ENCODE measurements at places on chromosomes 13 and 19. TPM values are rescaled to one million over a fixed set of nuclear protein-coding genes. Genes with fewer than 3 reads are reported as not detected.

DNA sequence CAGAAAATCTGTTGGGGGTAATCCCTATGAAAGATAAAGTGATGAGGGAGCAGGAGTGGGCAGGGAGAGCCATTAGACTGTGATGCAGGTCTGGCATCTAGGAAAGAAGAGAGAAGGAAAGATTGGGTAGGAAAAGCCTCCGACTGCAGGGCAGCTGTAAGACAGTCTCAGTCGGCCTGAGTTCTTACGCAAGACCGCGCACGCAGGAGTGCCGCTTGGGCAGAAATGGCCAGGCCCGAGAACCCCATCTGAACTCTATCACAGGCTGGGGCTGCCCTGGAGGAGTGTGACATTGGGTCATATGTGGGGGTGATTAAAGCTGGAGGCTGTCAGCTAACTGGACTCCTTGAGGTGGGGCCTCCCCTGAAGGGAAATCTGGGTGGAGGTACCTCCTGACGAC, 13.9 kb upstream of the FBXL3 start:
- DNase-seq, result no peak

- no peak for DNase-seq
Observed at GRCh38 chr19:54145541-54146158, 8.1 kb downstream of the CNOT3 start.

CASP14 gene
- not detected for total RNA-seq

GRCh38 chr19:48244281-48244680, 11.4 kb downstream of the CARD8 start:
- DNase-seq, result no peak

DNA sequence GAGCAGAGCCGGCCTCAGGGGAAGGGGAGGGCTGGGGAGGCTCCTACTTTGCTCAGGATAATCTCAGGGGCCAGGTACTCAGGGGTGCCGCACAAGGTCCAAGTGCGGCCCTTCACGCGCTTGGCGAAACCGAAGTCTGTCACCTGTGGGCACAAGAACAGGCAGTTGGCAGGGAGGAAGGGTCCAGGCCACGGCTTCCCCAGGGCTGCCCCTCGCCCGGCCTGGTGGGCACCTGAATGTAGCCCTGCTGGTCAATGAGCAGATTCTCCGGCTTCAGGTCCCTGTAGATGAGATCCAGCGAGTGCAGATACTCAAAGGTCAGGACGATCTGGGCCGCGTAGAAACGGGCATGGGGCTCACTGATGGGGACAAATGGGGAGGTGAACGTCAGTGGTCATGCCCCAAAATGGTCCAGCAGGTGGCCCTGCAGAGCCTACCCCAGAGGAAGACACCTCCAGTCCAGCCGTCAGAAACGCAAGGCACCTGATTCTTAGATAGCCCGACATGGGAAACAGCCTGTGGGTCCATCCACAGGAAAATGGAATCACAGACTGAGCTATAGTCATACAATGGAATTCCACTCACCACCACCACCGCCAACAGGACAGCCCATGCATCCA, 7.1 kb upstream of the SAMD1 start:
- DNase-seq, result no peak

DNA sequence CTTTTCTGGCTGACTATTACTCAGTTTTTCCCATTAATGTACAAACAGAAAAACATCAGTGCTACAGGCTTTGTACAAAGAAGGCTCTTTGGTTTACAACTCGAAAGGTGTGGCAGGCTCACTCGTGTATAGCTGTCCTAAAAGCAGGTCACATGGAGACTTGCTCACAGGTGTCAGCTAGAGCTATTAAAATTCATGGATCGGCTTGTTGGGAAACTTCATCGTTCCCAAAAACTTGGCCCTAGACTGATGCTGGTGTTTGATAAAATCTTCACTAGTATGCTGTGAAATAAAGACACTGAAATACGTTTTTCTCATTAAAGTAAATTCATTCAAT, 64.9 kb downstream of the MBNL2 start:
- DNase-seq, result no peak

GRCh38 chr13:36385489-36385888, 39.3 kb upstream of the SPART start:
- no peak for DNase-seq

GRCh38 chr19:13505761-13506470, 363 bp downstream of the CACNA1A start:
- DNase-seq, result no peak

PROZ gene
- total RNA-seq, result not detected

DNA sequence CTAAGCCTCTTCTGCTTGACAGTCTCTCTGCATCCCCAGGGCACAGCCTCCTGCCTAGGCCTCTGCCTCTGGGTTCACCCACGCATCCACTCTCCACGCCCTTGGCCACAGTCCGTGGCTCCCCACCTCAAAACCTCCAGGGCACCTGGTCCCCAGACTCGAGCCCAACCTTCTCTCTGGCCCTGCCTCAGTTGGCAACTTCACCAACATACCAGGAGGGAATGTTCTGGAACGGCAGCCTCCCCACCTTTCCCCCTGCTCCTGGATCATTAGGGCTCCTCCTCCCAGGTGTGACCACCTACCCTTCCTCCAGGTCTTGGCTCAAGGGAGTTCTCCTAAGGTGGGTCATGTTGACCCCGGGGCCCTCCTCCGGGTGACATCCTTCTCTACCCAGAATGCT, 69.1 kb downstream of the SOX1 start:
- DNase-seq, result no peak

DNA sequence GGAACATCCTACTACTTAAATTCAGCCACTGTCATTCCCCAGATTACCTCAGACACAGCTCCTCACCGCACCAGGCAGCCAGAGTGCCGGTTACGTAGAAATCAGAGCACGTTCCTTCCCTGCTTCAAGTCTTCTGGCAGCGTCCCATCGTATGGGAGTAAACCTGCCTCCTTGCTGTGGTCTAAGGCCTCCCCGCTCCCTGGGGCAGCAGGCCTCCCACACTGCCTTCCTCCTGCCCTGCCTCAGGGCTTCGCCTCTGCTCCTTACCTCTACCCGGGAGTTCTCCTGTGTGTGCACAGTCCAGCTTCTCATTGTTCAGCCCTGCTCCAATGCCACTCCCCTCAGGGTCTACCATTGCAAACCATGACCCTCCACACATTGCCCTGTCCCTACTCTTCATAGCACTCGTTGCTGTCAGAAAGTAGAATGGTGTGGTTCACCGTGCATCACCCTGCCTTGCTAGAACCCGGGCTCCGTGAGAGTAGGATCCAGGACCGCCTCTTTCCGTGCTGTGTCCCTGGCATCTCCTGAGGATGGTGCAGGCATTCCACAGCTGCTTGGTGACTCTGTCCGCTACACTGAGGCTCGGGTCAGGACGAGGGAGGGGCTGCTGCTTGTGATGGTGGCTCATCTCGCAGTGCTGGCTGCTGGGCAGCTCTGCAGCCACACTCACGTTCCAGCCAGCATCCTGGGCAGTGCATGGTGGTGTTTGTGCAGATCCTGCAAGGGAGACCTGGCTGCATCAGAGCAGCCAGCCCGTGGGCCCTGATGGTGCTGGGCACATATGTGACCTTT, 6.9 kb downstream of the POP4 start:
- no peak for DNase-seq

DNA sequence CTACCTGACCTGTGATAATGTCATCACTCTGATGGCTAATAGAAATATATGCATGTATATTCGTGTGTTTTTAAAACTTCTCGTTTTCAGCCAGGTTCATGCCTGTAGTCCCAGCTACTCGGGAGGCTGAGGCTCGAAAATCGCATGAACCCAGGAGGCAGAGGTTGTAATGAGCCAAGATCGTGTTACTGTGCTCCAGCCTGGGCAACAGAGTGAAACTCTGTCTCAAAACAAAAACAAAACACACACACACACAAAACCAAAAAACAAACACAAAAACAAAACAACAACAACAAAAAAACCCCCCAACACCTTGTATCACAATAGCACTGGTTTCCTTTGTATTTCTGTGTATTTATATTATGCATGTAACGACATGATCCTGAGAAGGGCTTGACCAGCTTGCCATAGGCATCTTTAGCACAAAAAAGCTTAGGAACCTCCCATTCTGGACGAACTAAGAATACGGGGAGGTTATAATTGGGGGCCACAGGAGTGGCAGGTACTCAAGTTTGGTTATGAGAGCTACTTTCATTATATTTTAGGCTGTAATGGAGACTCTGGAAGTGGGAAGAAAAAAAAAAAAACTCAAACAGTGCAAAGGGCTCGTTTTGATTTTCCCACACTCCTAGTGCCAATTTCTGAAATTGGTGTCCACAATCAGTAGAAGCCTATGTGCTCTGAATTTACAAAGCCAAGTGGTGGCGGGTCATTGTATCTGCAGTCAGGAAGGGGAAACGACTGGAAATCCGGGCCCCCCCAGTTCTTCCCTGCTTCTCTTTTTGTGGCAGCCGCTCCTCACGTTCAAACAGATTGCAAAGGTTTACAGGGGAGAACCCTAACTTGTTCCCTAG, 1.2 kb upstream of the ACP7 start:
- no peak for DNase-seq

DNA sequence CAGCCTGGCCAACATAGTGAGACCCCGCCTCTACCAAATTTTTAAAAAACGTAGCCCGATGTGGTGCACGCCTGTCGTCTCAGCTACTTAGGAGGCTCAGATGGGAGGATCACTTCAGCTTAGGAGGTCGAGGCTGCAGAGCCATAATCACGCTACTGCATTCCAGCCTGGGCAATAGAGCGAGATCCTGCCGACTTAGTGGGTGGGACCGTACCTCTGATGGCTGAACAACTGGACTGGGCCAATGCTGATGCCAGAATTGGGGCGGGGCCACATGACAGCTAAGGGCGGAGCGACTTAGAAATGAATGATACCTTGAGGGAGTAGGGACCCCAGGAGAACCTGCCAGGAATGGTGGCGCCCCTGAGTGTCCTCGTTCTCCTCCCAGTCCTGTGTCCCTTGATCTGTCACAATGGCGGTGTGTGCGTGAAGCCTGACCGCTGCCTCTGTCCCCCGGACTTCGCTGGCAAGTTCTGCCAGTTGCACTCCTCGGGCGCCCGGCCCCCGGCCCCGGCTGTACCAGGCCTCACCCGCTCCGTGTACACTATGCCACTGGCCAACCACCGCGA, 3.6 kb downstream of the LTBP4 start:
- DNase-seq, result peak; percentile 71

LHB gene
- not detected for total RNA-seq

- DNase-seq, result no peak
Observed at GRCh38 chr19:3467437-3468198, 12.7 kb downstream of the SMIM24 start.

UPK1A gene
- 0.20 TPM for total RNA-seq

- DNase-seq, result no peak
Observed at GRCh38 chr13:80716610-80717081, 375.7 kb upstream of the SPRY2 start.

DNA sequence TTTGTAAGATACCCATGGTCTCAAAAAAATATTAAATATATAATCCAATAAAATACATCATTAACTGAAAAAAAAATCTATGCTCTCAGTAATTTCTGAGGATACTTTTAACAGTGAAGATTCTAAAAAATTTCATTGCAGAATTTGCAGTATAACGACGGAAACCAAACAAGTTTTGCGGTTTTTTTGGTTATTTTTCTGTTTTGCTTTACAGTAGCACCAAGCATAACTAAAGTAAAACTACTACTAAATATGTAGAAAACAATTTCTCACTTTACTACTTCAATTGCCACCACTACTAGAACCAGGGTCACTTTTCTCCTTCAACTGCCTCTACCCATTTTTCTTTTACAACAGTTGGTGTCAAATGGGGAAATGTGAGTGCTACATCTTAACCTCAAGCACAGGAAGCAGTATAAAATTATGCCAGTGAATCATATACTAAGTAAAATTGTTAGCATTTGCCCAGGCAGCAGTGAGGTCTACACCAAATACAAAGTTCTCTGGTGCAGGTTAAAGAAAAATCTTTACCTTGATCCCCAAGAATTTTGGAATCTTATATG, 24.1 kb downstream of the MICU2 start:
- DNase-seq, result no peak

GRCh38 chr19:41626877-41627276, at the start of gene CEACAM4:
Gene CEACAM4 (minus strand): TSS chr19:41627074. CDS start chr19:41626963, 111 bp downstream.
- DNase-seq, result no peak

RSPH6A gene
- 0.14 TPM for total RNA-seq

DNA sequence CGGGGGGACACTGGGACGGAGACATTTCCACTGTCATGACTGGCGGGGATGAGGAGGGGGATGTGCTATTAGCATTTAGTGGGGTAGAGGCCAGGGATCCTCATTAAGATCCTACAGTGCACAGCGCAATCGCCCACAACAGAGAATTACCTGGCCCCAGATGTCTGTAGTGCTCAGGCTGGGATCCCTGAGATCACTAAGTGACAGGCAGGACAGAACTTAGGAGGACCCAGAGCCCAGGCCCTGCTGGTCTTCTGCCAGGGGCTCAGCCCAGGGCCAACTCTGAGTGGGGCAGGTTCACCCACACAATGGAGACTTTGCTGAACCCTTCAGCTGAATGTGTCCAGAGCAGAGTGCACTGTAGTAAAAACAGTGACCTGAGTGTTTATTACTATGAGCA, 4.6 kb downstream of the RANBP3 start:
- no peak for DNase-seq

- no peak for DNase-seq
Observed at GRCh38 chr13:89910166-89910565, 1437.3 kb upstream of the MIR17HG start.

LAIR1 gene
- total RNA-seq, result 3.8 TPM

DNA sequence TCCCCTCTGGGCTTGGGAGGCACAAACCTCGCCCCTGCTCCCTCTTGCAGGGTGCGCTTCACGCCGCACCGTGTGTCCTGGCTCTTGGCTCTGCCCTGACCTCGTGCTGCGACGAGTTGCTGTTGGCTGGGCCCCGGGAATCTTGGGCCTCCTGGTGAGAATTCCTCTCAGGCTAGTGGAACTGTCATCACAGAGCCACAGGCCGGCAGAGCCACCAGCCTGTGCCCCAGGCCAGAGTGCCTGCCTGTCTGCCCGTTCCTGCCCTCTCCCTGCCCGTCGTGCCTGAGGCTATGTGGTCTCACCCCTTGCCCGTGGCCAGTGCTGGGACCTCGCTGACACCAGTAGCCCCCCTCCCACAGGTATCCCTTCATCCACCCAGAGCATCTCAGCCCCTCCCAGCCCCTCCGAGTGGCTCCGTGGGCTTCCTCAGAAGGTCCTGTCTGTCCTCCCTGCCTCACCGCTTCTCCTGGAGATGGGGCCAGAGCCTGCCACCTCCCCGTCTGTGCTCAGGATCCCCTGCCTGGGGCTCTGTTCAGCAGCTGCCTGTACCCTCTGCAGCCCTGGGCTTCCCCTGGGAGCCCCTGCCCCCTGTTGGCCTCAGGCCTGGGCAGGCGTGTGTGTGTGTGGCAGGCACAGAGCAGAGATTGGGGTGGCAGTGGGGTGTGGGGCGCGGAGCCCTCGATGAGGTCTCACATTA, 13.3 kb downstream of the NDUFB7 start:
- DNase-seq, result no peak

- peak; percentile 86 for DNase-seq
Observed at GRCh38 chr13:99656092-99656745, 154.9 kb downstream of the TM9SF2 start.

Measured in left colon (tissue), 2 donors.